ENCODE measurements at places on chromosomes 12 and 14. TPM values are rescaled to one million over a fixed set of nuclear protein-coding genes. Genes with fewer than 3 reads are reported as not detected.

DNA sequence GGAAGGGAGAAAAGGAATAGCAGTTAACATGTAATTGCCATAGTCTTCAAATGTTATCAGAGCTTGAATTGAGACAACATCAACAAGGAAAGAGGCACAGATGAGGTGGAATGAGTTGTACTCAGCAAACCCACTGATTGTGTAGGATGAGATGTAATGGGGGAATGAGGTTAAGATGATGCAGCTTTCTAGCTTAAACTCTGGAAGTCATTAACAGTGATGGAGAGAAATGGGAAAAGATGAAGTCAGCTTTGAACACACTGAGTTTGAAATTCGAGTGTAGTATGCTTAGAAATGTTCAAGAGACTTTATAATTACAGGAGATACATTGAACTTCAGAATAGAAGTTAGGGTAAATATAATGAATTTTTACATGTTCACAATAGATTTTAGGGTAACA, 106.9 kb downstream of the PRKD1 start:
- H3K36me3 ChIP-seq: no peaks in the 10 kb centered on the region
- H3K4me3 ChIP-seq: no peak overlapping the region
- no peak overlapping the region for H3K27ac ChIP-seq

DNA sequence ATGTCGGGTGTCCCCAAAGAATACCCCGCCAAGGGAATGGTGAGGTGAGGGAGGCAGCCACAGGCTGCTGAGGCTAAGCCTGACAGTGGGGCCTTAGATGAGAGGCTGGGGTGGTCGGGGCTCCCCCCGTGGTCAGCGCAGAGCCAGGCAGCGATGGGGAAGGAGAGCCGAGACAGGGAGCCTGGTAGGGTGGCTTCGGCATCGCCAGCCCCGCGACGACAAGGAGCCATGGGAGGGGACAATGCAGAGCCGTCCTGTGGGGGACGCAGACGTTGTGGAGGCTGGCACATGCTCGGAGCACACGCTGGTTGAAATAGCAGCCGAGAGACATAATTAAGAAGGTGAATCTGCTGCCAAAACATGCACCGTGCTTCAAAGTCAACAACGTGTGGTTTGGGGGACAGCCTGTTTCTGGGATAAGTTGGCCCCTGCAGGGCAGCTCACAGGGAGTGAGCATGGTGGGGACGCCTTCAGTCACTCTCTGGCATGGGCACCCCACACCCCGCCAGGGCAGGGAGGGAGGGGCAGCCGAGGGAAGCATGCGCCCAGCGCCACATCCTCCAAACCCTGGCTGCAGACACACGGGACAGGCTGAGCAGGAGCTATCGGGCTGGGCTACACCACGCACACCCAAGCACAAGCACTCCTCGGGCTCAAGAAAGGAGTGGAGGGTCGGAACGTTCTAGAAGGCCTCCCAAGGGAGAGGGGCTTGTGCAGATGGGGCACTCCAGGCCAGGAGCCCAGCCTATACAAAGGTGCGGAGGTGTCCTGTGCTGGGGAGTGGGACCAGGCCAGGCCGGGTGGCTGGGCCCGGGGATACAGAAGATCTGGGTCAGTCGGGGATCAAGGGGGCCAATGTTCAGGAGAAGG, 66.6 kb upstream of the C14orf180 start:
- H3K27me3 ChIP-seq: peaks cover 1% of the 10 kb centered on the region
- no peak overlapping the region for H3K4me3 ChIP-seq
- no peaks in the 10 kb centered on the region for H3K36me3 ChIP-seq

DNA sequence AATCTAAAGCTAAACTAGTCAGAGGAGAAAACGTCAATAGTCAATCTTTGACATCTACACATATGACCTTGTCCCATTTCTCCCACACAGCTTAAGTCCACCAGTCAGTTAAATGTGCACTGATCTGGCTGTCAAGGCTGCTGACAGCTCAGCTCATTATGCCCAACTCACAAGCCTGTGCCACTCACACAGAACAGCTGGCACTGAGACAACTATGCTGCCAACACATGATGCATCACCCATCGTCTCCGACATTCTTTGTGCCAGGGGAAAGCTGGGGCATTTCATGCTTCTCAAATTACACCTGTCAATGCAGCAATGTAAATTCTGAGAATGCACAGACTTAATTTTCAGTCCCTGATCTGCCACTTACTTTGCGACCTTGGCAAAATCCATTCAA, 25.3 kb downstream of the GNS start:
- H3K27me3 ChIP-seq: no peaks in the 10 kb centered on the region
- H3K36me3 ChIP-seq: peaks cover 42% of the 10 kb centered on the region
- no peak for DNase-seq
- peaks cover 39% of the 10 kb centered on the region for H3K4me1 ChIP-seq

DNA sequence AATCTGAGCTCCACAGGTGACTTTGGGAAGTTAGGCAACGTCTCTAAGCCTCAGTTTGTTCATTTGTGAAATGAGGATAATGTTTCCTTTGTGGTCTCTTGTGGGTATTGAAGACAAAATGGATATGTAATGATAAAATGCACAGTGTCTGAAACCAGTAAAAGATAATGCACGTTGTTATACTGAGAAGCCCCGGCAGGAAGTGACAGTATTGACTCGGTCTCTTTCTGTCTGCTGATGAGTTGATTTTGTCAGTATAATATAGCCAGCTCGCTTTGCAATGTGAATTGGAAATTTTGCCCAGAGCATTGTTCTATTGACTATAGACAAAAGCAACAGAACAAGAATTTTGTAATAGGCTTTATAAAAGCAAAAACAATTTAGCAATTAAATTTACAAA, 49.2 kb upstream of the SLC38A1 start:
- H3K27me3 ChIP-seq: peaks cover 8% of the 10 kb centered on the region
- no peak for DNase-seq
- H3K4me3 ChIP-seq: no peak overlapping the region
- H3K27ac ChIP-seq: no peak overlapping the region
- no peaks in the 10 kb centered on the region for H3K36me3 ChIP-seq

DNA sequence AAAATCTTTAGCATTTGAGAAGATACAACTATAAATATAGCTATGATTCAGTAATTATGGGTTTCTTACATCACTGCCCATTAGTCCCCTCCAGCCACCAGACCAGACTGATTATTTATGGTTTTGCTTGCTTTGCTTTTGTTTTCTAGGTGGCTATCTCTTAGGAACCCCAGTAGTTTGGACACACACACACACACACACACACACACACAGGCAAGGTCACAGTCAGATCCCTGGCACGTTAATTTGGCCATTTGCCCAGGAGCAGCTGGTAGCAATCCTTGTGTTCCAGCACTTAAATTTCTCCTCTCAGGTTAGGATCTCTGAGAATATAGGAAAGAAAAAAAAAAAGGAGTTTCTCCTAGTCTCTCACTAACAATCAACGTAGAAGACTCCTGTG, 90.2 kb upstream of the RESF1 start:
- no peak overlapping the region for H3K4me3 ChIP-seq
- no peak for DNase-seq
- no peaks in the 10 kb centered on the region for H3K27me3 ChIP-seq
- H3K36me3 ChIP-seq: peaks cover 8% of the 10 kb centered on the region
- peaks cover 3% of the 10 kb centered on the region for H3K4me1 ChIP-seq
- no peak overlapping the region for H3K27ac ChIP-seq

DNA sequence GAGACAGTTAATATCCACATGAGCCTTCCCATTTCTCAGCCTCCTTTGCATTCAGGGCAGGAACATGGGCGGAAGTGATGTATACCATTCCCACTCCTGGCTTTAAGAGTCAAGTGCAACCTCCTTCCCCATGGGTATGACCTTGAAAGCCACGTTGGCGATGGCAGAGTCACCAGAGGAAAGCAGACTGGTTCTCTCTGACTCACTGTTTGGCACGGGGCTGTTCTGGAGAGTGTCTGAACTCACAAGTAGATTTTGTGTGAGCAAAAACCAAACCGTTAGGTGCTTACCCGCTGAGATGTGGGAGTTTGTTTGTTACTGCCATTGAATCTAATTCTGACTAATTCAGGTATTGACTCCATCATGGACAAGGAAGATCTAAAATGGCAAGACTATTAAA, 36.7 kb upstream of the PZP start:
- H3K27ac ChIP-seq: no peak overlapping the region
- H3K4me3 ChIP-seq: no peak overlapping the region
- H3K27me3 ChIP-seq: peaks cover 3% of the 10 kb centered on the region

LMO3 gene
- not detected for total RNA-seq

DNA sequence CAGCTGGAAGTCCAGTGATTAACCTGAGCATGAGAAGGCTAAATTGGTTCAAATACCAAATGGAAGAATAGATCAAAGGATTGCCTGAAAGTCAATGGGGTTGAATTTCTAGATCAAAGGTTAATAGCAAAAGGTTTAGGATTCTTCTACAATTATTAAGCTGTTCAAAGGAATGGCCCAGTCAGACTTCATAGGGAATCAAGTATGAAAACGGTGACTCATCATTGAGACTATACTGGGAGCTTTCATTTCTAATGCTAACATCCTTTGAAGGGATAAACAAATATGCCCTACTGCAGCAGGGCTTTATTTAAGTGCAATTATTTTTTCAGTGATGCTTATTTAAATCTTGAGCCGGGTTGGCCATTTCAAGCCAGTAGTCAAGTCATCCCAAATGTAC, 152.8 kb downstream of the RIMBP2 start:
- no peaks in the 10 kb centered on the region for H3K36me3 ChIP-seq
- no peaks in the 10 kb centered on the region for H3K27me3 ChIP-seq
- H3K27ac ChIP-seq: no peak overlapping the region

GRCh38 chr12:124110372-124110883, 137.4 kb downstream of the ZNF664 start:
- H3K36me3 ChIP-seq: no peaks in the 10 kb centered on the region
- H3K27me3 ChIP-seq: peaks cover 4% of the 10 kb centered on the region
- no peak for DNase-seq
- no peak overlapping the region for H3K27ac ChIP-seq
- no peak overlapping the region for H3K4me3 ChIP-seq

TSPAN8 gene
- total RNA-seq: not detected

DNA sequence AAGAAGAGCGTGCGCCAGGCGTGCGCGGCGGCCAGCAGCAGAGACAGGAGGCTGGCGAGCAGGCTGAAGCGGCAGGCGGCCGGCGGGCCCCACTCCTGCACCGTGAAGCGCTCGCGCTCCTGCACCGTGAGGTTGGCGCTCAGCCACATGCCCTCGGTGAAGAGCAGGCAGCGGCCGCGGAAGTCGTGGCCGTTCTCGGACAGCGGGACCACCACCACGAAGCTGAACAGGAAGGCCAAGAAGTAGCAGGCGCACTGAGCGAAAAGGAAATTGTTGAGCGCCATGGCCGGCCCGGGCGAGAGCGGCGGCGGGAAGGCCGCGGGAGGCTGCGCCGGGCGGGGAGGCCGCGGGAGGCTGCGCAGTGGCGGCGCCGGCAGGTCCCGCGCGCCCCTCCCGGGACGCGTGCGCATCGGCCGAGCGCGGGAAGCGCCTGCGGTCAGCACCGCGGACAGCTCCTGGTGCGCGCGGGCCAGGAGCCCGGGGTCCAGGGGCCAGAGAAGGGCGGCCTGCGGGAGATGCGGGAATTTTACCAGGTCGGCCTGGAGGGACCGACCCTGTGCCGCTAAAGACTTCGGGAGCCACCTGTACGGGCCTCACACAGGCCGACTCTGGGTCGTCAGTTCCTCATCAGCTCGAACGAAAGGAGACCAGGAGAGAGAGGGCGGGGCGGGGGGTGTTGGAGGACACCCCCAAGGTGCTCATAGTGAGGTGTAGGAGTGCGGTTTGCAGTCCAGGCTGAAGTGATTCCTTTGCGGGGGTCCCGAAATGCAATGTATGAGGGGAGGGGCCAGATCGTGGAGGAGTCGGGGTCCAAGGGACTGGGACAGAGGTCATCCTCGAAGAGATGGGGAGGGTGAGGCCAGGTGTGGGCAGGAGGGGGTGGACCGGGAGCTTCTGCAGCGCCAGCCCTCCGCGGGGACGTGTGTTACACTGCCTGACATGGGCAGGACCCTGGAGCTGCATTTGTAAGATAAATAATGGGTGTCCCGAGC, at the start of gene TMEM179:
TSS of gene TMEM179 (minus strand) at position 315 of the 992 bp plus-strand sequence. CDS start at position 284, 31 bp downstream.
- no peak for DNase-seq
- no peaks in the 10 kb centered on the region for H3K36me3 ChIP-seq
- no peak within 1 kb of the TSS for H3K4me3 ChIP-seq
- no peaks in the 10 kb centered on the region for H3K4me1 ChIP-seq
- peaks cover 40% of the 10 kb centered on the region for H3K27me3 ChIP-seq

- DNase-seq: no peak
- H3K27ac ChIP-seq: no peak overlapping the region
- no peaks in the 10 kb centered on the region for H3K36me3 ChIP-seq
Observed at GRCh38 chr12:111201036-111201435, 167.9 kb downstream of the PHETA1 start.

- H3K36me3 ChIP-seq: no peaks in the 10 kb centered on the region
- peaks cover 10% of the 10 kb centered on the region for H3K27me3 ChIP-seq
- no peak for DNase-seq
- H3K4me3 ChIP-seq: no peak overlapping the region
- H3K4me1 ChIP-seq: peaks cover 4% of the 10 kb centered on the region
Observed at GRCh38 chr12:105426766-105427165, 96.3 kb downstream of the C12orf75 start.

ERG28 gene
- 26.9 TPM for total RNA-seq

GRCh38 chr14:99384450-99385417, 95.9 kb downstream of the SETD3 start:
- no peak overlapping the region for H3K27ac ChIP-seq
- H3K27me3 ChIP-seq: peaks cover 15% of the 10 kb centered on the region
- no peaks in the 10 kb centered on the region for H3K36me3 ChIP-seq
- H3K4me3 ChIP-seq: no peak overlapping the region

DNA sequence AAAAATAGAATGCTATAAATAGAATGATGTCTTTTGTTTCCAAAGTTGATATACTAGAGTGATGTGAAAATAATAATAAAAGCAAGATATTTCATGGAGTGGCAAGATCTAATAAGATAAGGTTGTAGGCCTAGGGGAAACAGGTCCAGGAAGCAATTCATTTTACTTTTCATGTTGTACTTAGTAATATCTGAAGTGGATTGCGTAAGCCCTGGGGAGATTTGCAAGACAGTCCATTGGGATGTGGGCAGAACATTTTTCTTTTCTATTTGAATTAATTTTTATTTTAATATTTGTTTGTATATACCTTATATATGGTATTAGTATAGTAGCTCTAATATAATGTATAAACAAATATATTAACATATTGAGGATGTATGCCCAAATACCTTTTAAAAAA, 7.5 kb downstream of the NUBPL start:
- no peak overlapping the region for H3K4me3 ChIP-seq
- no peak overlapping the region for H3K27ac ChIP-seq
- peaks cover 3% of the 10 kb centered on the region for H3K4me1 ChIP-seq
- no peak for DNase-seq
- no peaks in the 10 kb centered on the region for H3K27me3 ChIP-seq
- no peaks in the 10 kb centered on the region for H3K36me3 ChIP-seq

SLC25A47 gene
- not detected for total RNA-seq

All from activated CD4-positive, alpha-beta memory T cell treated with anti-CD3 and anti-CD28 coated beads, Interleukin-2, amount 10 ng/mL, durations not matched to agents 7 days and 5 days (primary cell).